B cell (primary cell): ENCODE measurements at places on chromosomes 3 and 15. TPM values are rescaled to one million over a fixed set of nuclear protein-coding genes. Genes with fewer than 3 reads are reported as not detected.

The TMOD2 gene
- 4.4 and 5.7 TPM in 2 replicates for polyA plus RNA-seq

GRCh38 chr3:183698756-183699155 lies 1.2 kb downstream of the YEATS2 start:
- DNase-seq: peak; percentile 50

The DLEC1 gene
- polyA plus RNA-seq: 0.52 TPM in 2 replicates

DNA sequence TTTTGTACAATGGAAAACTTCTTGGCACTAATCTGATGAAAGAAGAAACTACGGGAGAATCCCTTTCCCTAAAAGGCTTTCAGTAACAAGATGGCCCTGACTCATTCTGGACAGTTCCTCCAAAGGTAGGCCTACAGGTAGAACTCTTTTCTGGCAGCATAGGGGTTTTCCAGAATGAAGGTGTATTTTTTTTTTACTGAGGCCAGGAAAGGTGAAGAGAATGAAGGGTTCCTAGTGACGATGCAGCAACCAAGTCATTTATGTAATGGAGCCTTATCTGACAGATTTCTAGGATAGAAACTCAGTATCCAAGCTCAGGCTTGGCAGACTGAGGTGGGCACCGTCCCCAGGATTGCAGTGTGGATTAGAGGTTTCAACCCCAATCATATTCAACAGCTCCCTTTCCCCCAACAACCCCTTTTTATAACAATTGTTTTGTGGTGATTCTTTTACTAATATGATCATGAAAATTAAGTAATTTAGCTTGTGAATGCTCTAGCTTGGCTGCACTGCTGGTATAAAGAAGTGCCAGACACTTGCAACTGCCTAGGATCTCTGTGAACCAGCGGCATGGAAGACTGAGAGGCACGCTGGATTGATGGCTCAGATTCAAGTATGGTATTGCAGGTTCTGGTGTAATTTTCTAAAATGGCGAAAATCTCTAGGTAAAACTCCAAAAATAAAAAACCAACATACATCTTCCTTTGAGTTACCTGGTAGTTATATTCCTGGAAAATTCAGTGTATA lies 8.7 kb upstream of the TRIM69 start:
- peak; percentile 55 for DNase-seq

GRCh38 chr15:94655249-94655880 lies 424.0 kb downstream of the MCTP2 start:
- DNase-seq: no peak

The RTP4 gene
- polyA plus RNA-seq: 1.0 and 1.2 TPM in 2 replicates

DNA sequence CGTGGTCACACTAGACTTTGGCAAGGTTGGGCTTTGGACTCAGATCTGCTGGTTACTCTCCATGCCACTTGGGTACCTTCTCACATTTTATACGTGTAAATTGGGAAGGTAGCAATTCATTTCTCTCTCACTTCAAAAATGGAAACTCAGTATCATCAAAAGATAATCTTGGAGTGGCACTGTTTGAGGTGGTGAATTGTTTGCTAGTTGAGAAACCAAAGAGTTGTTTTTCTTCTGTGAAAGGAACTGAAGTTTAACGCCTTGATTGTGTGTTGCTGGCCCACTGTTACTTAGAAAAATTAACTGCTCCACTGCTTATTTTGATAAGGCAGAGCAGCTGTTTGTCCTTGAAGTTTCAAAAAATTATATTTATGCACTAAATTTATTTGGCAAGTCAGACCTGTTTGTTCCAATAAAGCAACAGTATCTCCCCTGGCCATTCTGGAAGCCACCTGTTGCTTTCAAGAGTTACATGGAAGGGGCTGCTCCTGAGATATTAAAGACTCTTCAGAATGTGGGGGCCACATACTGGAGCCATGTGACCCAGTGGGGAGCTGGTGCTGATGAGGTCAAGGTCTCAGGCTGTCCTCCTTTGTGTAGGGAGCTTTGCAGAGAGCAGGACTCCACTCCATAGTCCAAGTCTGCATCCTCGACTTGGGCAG lies 16.2 kb downstream of the PLCL2 start:
- no peak for DNase-seq

DNA sequence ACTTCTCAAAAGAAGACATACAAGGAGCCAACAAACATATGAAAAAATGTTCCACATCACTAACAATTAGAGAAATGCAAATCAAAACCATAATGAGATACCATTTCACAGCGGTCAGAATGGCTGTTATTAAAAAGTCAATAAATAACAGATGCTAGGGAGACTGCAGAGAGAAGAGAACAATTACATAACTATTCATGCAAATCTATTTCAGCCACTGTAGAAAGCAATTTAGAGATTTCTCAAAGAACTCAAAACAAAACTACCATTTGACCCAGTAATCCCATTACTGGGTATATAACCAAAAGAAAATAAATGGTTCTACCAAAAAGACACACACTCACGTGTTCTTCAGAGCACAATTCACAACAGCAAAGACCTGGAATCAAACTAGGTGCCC lies 116.3 kb downstream of the VPS13C start:
- DNase-seq: no peak

GRCh38 chr3:127073941-127074820 lies 91.3 kb downstream of the PLXNA1 start:
- no peak for DNase-seq

GRCh38 chr15:42679285-42680141 lies 57.4 kb downstream of the CDAN1 start:
- no peak for DNase-seq

DNA sequence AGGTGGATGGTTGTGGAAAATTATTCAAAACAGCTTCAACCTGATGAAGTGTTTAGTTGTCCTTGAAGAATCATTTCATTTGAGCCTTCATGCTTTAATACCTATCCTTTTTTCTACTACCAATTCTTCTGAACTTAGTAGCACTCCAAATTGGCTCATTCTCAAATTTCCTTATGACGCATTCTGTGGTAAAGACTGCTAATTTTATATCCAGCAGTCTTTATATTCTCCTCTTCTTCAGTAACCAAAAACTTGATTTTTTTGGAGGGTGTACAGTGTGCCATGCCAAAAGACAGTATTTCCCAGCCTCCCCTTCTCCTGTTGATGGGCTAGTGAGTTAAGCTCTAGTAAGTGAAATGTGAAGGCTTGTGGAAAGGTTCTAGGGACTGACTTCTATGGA lies 25.2 kb downstream of the CGNL1 start:
- no peak for DNase-seq

DNA sequence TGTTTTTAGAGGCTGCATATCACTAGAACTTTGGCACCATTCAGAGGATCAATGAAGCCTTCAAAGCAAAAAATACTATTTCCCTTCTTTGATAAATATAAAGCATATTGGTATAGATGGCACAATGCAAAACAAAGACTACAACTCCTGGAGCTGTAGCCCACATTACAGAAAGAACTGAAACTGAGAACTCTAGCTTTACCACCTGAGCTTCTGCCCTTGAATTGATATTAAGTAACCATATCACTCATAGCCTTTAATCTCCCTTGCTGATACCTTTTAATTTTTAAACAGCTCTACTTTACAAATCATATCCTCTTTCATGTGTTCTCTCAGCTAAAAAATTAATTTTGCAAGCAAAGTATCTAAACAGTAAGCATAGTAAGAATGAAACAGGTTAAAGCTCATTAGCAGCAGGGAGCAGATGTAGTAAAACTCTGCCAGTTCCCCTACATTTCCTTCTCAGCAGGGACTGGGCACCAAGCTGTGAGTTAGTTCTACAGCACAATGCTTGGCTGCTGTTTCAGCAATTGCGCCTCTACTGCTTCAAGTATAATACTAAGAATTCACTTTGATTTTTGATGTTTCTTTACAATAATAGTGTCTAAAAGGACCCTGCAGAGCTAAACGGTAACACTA lies 97.9 kb upstream of the NANOGP8 start:
- no peak for DNase-seq

DNA sequence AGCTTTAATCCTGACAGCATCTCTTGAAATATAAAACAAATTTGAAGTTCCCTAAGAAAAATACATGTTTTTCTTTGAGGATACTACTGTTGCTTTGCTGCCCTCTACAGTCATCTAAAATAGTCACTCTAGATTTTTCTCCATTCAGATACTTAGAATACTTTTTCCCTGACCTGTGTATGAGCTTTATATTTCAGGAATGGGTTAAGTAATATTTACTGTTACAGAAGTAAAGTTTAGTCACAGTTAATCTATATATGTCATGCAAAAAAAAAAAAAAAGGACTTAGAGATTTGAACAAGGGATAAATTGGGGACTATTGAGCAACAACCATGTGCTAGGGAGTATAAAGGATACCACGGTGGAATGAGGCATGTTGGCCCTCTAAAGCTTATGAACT lies 8.8 kb downstream of the NECTIN3 start:
- no peak for DNase-seq

GRCh38 chr15:68019814-68020525 lies 34.1 kb upstream of the PIAS1 start:
- no peak for DNase-seq

- DNase-seq: no peak
Observed at GRCh38 chr15:91472316-91472756, 372.3 kb downstream of the SV2B start.

GRCh38 chr3:119652306-119653033 lies 7.9 kb downstream of the POPDC2 start:
- DNase-seq: no peak

The CRYBG3 gene
- 0.33 and 3.0 TPM in 2 replicates for polyA plus RNA-seq

The TMC3 gene
- not detected in 2 replicates for polyA plus RNA-seq

GRCh38 chr15:78223396-78224022 lies 10.9 kb downstream of the ACSBG1 start:
- no peak for DNase-seq

GRCh38 chr15:67511606-67512005 lies 9.3 kb upstream of the C15orf61 start:
- no peak for DNase-seq
